ENCODE measurements at places on chromosomes 7 and 10.

DNA sequence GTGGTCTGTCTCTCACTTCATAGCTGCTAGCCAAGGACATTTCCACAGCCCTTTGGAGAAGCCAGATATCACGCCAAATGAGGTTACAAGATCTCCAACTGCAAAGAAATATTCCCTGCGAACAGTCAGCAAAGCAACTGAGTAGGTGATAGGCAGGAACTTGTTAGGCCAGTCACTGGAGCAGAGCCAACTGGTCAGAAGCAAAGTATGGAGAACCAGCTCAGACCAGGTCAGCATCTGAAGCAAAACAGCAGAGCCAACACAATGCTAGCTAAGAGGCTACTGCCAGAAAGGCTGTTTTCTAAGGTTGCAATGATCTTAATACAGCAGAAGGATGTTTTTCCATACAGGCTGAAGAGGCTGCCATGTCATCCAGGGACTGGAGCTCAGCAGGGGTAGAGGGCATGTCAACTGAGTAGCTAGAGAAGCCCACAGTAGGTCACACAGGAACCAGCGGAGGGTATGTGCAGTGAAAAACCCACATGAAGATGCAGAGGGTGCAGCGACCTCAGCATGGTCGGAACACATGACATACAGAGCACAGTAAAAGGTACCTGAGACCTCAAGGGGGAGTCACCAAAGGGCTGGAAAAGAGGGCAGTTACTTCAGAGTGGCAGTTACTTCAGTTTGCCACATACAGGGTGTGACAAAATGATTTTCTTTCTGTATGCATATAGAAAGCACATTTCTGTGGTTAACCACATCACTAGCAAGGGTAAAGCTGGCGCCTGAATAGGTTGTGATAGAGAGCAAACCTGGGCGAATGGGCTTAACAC, 8.9 kb downstream of the SEC31B start:
- no peak overlapping the region for H3K4me3 ChIP-seq
- no peaks in the 10 kb centered on the region for H3K4me1 ChIP-seq
- peak; percentile 16 for ATAC-seq
- H3K27me3 ChIP-seq = no peaks in the 10 kb centered on the region
- H3K27ac ChIP-seq = no peak overlapping the region

DNA sequence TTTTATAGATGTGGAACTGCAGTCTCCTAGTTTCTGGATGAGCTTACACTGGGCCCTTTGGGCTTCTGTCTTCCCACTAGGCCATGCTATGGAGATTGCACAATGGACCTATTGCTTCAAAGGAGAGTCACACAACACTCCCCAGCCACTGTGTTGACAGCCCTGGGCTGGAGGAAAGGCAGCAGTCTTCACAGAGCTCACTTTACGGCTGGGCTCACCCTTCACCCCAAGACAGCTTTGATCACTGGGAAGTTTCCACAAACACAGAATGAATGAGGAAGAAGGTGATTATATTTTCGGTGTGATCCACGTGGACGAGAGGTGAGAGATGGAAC, 92.7 kb upstream of the GDF10 start:
- no peaks in the 10 kb centered on the region for H3K36me3 ChIP-seq
- peaks cover 8% of the 10 kb centered on the region for H3K27me3 ChIP-seq
- no peaks in the 10 kb centered on the region for H3K4me1 ChIP-seq
- ATAC-seq = no peak

DNA sequence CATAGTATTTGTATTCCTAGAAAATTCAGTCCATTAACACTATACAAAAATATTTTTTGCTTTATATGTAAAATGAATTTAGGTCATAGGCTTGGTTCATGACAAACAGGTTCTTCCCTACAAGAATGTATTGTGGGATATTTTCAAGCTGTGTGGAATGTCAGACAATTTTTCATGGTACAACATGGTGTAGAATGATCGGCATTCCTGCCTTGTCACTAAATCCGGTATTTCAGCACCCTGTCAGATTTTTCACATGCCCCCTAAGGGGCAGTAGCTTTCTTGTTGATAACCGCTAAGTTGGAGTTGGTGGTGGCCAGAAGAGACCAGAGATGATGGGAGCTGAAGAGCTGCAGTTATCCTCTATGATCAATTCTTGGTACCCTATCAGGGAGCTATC, 154.3 kb downstream of the SORCS3 start:
- H3K27ac ChIP-seq = no peak overlapping the region
- no peaks in the 10 kb centered on the region for H3K36me3 ChIP-seq
- no peak for ATAC-seq
- no peaks in the 10 kb centered on the region for H3K27me3 ChIP-seq

GRCh38 chr10:22993314-22993713, 65.5 kb downstream of the ARMC3 start:
- no peak overlapping the region for H3K4me3 ChIP-seq
- H3K36me3 ChIP-seq = no peaks in the 10 kb centered on the region
- H3K27me3 ChIP-seq = peaks cover 19% of the 10 kb centered on the region
- ATAC-seq = no peak
- H3K27ac ChIP-seq = no peak overlapping the region

DNA sequence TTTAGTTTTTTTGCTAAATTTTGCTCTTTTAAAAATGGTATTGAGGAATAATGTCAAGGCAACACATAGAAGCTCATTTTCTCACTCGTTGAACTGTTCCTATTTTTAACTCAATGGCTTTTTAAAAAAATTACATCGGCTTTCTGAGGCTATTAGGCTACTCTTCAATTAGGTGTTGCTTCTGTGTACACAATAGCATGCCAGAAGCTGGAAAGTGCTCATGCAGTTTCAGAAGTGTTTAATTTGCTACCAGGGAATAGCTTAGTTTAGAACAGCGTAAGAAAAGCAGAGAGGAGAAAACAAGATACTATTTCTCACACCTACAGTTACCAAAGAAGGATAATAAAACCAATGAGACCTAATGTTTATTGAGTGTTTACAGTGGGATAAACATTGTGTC, 157.4 kb downstream of the NXPH1 start:
- H3K36me3 ChIP-seq = no peaks in the 10 kb centered on the region
- H3K4me3 ChIP-seq = no peak overlapping the region

DNA sequence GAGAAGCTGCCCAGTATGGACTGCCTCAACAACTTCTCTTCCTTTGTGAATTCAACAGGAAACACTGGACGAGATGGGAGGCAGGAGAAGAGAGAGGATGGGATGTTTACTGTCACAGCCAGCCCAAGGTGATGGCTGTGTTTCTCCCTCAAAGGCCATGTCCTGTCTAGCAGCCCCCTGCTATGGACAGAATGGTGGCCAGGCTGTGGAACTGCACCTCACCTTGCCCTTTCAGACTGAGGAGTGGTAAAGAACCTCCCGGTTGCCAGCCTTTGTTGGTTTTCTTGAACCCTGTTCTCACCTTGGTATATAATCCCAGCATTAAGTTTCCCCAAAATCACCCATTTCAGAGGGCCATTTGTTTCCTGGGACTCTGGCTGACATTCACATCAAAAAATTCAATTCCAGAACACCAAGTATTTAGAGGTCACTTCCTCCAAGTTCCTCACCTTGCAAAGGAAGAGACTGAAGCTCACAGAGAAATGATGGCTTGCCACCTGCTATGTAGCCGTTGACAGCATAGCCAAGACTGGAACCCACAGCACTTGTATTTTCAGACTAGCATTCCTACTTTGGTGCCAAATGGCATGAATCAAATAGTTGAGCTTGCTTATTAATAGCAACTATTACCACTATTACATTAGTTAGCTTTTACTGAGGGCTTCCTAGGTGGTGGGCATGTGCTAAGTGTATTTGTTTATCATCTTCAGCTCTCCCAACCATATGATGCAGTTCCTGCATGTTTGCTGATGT, 224.0 kb upstream of the GRB10 start:
- H3K4me3 ChIP-seq = no peak overlapping the region
- no peak overlapping the region for H3K27ac ChIP-seq
- no peaks in the 10 kb centered on the region for H3K4me1 ChIP-seq
- ATAC-seq = no peak
- H3K27me3 ChIP-seq = no peaks in the 10 kb centered on the region

DNA sequence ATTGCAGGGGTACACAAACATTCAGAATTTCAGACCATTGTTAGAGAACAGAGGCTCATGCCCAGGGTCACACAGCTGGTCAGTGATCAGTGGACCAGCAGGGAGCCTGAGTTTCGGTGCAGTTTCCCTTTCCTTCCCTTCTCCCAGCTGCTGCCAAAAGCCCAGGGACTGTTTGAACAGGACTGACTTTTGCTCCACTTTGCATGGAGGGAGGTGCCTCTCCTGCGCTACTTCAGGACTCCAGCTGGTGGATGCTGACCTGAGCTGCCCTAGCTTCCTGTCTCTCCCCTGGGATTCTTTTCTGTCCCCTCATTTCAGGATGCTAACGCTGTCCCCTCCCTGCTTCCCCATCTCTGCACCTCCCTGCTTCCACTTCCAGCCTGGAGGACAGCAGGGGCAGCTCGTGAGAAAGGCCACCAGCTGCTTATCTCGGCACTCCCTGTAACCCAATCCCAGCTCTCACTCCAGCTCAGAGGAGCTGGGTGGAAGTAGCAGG, 14.5 kb downstream of the SH2D4B start:
- no peaks in the 10 kb centered on the region for H3K4me1 ChIP-seq
- H3K27ac ChIP-seq = no peak overlapping the region
- no peak overlapping the region for H3K4me3 ChIP-seq
- ATAC-seq = no peak
- H3K27me3 ChIP-seq = peaks cover 40% of the 10 kb centered on the region

DNA sequence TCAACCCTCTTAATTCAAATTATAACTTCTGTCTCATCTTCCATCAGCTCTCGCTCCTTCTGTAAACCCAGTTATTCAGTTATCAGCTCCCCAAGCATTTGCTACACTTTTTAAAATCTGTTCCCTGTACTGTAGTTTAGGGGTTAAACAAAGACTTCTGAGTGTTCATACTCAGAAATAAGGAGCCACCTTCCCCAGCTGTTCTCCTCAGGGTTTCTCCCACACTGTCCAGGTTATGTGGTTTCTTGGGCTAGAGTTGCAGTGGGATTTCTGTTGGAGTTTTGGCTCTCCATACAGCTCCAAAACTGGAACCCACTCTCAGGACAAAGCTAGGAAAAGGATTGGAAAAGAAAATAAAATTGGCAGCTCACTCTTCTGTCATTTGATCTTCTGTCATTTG, 20.8 kb downstream of the NHLRC2 start:
- peaks cover 46% of the 10 kb centered on the region for H3K36me3 ChIP-seq
- no peak for ATAC-seq
- H3K4me1 ChIP-seq = peaks cover 37% of the 10 kb centered on the region
- H3K4me3 ChIP-seq = no peak overlapping the region
- no peak overlapping the region for H3K27ac ChIP-seq
- no peaks in the 10 kb centered on the region for H3K27me3 ChIP-seq

GRCh38 chr7:108313086-108313485, 143.2 kb downstream of the NRCAM start:
- ATAC-seq = no peak
- H3K4me1 ChIP-seq = peaks cover 15% of the 10 kb centered on the region
- no peak overlapping the region for H3K4me3 ChIP-seq
- H3K27me3 ChIP-seq = peaks cover 12% of the 10 kb centered on the region
- H3K27ac ChIP-seq = no peak overlapping the region
- no peaks in the 10 kb centered on the region for H3K36me3 ChIP-seq

DNA sequence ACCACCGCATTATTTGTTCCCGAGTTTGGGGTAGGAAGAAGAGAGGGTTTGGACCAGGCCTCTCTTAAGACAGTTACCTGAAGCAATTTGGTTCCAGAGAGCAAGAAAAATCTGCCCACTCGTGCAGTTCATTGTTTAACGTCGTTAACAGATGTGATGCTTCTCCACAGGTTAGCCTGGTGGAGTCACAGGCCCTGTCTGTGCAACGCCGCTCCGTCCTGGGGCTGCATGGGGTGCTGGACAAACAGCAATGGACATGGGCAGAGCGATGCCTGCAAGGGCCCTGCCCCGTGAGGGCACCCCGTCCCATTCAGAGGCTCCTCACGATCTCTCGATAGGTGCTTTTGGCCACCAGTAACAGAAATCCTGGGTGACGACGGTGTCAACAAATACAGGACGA, 9.7 kb downstream of the FOXL3 start:
- ATAC-seq = no peak
- H3K36me3 ChIP-seq = no peaks in the 10 kb centered on the region
- peaks cover 15% of the 10 kb centered on the region for H3K27me3 ChIP-seq
- no peak overlapping the region for H3K27ac ChIP-seq
- H3K4me1 ChIP-seq = no peaks in the 10 kb centered on the region

DNA sequence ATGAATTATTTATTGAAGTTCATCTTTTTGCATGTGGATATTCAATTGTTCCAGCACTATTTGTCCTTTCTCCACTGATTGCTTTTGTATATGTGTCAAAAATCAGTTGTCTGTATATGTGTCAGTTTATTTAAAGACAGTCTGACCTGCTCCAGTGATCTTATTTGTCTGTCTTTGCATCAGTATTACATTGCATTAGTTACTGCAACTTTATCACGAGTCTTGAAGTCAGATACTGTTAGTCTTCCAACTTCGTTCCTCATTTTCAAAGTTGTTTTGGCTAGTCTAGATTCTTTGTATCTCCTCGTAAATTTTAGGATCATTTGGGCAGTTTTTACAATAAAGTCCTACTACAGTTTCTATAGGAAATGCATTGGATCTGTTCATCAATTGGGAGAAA, 166.4 kb downstream of the CELF2 start:
- peaks cover 92% of the 10 kb centered on the region for H3K4me1 ChIP-seq
- peaks cover 93% of the 10 kb centered on the region for H3K36me3 ChIP-seq
- H3K27ac ChIP-seq = peak overlapping the region; percentile 48
- no peak overlapping the region for H3K4me3 ChIP-seq
- ATAC-seq = no peak

DNA sequence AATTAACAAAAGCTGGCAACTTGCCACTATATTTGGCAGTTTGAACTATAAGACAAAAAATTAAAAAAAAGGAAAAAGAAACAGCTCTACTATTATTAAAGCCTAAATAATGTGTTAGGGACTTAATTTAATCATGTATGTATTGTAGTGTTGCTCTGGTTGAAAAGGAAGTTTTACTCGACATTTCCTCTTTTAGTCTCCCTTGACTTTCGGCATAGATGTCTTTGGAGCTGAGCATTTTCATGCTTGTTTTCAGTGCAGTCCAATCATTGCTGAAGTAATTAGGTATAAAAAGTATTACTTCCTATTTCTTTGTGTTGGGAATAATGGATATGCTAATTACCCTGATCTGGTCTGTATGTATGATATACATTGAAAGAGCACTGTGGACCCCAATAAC, 216.8 kb upstream of the KLF6 start:
- H3K36me3 ChIP-seq = peaks cover 8% of the 10 kb centered on the region
- H3K4me1 ChIP-seq = peaks cover 34% of the 10 kb centered on the region
- H3K27ac ChIP-seq = peak overlapping the region; percentile 77
- ATAC-seq = no peak
- H3K4me3 ChIP-seq = no peak overlapping the region
- peaks cover 8% of the 10 kb centered on the region for H3K27me3 ChIP-seq

DNA sequence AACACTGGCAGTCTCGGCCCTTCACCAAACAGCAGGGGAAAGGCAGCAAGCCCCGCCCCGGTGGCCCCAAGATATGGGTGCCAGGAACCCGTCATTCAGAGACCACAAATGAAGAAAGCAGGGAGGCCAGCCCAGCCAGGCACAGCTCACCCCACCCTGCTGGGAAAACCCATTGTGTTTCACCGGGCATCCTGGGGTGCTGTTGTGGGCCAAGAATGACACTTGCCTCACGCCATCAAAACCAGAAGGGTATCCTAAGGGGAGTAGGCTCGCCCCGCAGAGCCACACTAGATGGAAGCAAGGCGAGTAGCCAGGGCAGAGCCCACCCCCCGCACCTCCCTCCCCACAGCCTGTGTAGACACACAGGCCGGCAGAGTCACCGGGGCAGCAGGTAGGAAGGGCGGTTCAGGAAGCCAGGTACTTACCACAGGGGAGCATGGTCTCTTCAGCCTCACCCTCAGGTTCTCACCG, 72.5 kb upstream of the KCNMA1 start:
- peaks cover 21% of the 10 kb centered on the region for H3K4me1 ChIP-seq
- peak overlapping the region; percentile 38 for H3K4me3 ChIP-seq
- H3K36me3 ChIP-seq = no peaks in the 10 kb centered on the region
- peak; percentile 74 for ATAC-seq
- peaks cover 26% of the 10 kb centered on the region for H3K27me3 ChIP-seq

GRCh38 chr7:110645060-110645459, 445.9 kb upstream of the LRRN3 start:
- no peaks in the 10 kb centered on the region for H3K4me1 ChIP-seq
- H3K4me3 ChIP-seq = no peak overlapping the region
- no peaks in the 10 kb centered on the region for H3K27me3 ChIP-seq
